Foreskin keratinocyte (primary cell): ENCODE measurements at places on chromosomes 16 and 17. TPM values are rescaled to one million over a fixed set of nuclear protein-coding genes. Genes with fewer than 3 reads are reported as not detected.

CRHR1 gene
- not detected in 2 replicates for polyA plus RNA-seq

KRTAP9-4 gene
- not detected in 2 replicates for polyA plus RNA-seq

DNA sequence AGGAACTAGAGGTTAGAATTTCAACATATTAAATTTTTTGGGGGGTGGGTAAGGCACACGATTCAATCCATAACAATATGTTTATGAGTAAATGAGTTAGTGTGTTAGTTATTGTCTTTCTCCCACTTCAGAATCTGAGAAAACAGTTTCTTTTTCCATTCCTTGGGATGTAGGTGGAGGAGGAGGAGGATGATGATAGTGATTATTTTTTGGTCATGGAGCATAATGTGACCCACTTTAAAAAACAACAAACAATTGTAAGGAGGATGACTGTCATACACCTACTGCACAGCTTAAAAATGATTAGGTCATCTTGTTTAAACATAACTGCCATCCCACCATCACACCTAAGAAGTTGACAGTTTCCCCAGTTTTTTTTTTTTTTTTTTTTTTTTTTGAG is 148.7 kb downstream of the CDRT15L2 start:
- no peak for DNase-seq

DNA sequence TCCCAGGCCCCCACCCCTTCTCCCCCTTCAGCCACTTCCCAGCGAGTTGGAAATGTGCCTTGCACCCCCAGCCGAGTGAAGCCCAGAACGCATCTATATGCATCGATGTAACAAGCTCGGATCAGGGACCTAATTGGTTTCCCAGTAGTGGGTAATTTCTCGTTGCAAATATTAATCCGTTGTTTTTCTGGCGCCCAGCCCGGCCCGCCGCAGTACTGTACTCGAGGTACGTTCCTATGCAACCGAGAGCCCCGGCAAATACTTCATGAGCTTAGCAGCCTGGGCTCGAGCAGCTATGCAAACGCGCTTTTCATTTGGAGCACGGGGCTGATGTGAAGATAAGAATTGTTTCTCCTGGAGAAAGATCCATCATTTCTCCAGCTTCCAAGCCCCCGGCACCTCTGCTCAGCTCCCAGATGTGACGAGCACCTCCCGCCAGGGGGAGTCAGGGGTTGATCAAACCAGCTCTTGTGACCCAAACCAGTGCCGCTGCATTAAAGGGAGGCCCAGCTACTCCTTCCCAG is 229.8 kb downstream of the KATNIP start:
- no peak for DNase-seq

GRCh38 chr16:17433577-17434451 is 36.9 kb downstream of the XYLT1 start:
- no peak for DNase-seq

- no peak for DNase-seq
Measured at GRCh38 chr17:67374329-67375053, 2.6 kb upstream of the PITPNC1 start.

GRCh38 chr17:60534613-60535157 is 8.6 kb upstream of the APPBP2 start:
- no peak for DNase-seq

DNA sequence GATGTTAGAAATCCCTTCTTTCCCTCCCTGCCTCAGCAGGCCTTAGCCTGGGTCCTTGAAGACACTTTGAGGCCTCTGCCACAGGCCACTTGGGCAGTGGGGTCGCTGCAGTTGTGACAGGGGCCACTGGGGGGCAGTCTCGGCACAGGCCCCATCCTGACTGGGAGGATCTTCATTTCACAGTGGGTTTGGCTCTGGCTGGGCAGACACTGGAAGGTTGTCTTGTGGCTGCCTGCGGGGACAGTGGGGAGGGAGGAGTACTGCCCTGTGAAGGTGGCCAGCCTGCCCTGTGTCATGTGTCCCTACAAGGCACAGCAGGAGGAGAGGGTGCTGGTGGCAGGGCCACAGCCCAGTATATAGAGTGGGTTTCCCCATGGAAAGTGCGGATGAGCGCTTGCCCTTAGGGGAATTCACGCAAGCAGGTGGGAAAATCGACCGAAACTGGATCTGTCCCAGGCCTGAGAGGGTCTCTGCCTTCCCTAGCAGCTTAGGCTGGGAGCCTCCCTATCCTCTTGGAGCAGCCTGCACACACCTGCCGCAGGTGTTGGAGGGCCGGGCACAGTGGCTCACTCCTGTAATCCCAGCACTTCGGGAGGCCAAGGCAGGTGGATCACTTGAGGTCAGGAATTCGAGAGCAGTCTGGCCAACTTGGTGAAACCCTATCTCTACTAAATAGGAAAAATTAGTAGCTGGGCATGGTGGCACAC is 28.8 kb downstream of the GINS2 start:
- peak; percentile 20 for DNase-seq

GRCh38 chr17:42673885-42674754 is 2.7 kb downstream of the PLEKHH3 start:
- DNase-seq, result no peak

DNA sequence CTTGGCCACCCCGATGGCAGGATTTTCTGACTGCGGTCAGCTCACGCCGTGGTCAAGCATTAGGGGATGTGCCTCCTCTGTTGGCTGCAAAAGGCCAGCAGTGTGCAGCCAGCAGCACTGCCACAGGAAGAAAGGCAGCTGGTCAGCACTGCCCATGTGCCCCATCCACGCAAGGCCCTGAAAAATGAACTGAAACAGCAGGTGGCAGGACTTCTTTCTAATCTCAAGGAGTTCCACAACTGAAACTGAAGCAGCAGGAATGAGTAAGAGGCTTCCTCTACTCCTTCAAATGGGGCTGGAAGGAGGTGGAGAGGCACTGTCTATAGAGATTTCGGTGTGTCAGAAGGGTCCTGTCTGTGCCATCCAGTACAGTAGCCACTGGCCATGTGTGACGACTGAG is 3.2 kb downstream of the ZNF500 start:
- DNase-seq, result no peak

DNA sequence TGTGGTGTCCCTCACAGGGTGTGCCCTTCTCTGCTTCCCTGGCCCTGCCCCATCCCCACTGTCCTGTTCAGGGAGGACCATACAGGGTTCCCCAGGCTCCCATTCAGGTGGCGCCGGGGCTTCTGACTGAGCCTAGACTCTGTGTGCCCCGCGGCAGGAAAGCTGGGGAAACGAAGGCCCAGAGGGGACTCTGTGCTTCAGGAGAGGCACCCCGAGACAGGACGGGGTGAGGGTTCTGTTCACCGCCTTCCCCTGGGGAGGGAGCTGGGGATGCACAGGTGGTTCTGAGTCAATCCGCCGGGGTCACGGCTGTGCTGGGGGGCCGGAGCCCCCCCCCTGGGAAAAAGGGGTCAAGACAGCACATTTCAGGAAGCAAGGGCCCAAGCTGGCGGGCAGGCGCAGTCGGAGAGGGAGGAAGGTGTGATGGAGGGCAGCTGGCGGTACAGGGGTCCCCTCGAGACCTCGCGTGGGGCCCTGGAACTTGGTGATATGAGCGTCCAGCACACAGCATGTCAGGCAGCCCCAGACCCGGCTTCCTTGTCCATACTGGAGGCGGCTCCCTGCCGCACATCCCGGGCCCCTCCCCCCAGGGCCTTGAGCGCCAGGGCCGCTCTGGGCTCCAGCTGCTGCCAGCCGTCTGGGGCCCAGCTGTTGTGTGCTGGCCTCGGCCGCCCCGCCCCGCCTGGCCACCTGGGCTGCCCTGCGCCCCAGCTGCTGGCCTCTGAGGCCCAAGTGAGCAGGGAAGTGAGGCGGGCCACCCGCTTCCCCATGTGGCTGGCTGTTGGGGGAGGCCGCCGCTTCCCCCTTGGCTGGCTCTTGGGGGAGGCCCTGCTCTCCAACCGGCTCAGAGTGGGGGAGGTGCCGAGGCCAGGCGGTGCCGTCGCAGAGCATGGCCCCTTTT is 5.6 kb upstream of the NOTUM start:
- no peak for DNase-seq
